Fibroblast of lung (primary cell): ENCODE measurements at places on chromosomes 7 and 10. TPM values are rescaled to one million over a fixed set of nuclear protein-coding genes. Genes with fewer than 3 reads are reported as not detected.

- H3K36me3 ChIP-seq = no peaks in the 10 kb centered on the region
- H3K27ac ChIP-seq = no peak overlapping the region
- no peaks in the 10 kb centered on the region for H3K4me1 ChIP-seq
- H3K4me3 ChIP-seq = no peak overlapping the region
- no peaks in the 10 kb centered on the region for H3K27me3 ChIP-seq
- DNase-seq = no peak
Observed at GRCh38 chr7:157895520-157896375, 558.9 kb downstream of the DNAJB6 start.

DNA sequence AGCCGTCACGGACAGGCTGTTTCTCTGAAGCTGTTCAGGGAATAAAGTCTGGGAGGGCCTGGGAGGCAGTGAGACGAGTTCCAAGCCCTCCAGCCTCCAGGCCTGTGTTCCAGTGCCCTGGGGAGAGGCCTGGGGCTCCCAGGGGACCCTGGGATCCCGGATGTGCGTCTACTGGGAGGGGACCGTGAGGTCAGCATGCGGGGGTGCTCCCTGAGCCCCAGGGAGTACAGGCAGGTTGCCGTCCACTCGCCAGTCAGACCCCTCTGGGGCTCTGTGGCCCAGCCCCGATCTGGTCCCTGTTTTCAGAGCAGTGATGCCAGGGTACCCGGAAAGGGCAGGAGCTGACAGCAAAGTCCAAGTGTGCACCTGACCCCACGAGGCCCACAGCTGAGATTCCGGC lies 80.9 kb upstream of the DNAAF5 start:
- no peaks in the 10 kb centered on the region for H3K36me3 ChIP-seq
- H3K27ac ChIP-seq = no peak overlapping the region
- no peak for DNase-seq
- H3K4me1 ChIP-seq = no peaks in the 10 kb centered on the region

GRCh38 chr7:148304456-148304855 lies 286.1 kb upstream of the C7orf33 start:
- no peak overlapping the region for H3K27ac ChIP-seq
- no peak overlapping the region for H3K4me3 ChIP-seq
- no peaks in the 10 kb centered on the region for H3K36me3 ChIP-seq
- H3K27me3 ChIP-seq = no peaks in the 10 kb centered on the region
- no peak for DNase-seq

DNA sequence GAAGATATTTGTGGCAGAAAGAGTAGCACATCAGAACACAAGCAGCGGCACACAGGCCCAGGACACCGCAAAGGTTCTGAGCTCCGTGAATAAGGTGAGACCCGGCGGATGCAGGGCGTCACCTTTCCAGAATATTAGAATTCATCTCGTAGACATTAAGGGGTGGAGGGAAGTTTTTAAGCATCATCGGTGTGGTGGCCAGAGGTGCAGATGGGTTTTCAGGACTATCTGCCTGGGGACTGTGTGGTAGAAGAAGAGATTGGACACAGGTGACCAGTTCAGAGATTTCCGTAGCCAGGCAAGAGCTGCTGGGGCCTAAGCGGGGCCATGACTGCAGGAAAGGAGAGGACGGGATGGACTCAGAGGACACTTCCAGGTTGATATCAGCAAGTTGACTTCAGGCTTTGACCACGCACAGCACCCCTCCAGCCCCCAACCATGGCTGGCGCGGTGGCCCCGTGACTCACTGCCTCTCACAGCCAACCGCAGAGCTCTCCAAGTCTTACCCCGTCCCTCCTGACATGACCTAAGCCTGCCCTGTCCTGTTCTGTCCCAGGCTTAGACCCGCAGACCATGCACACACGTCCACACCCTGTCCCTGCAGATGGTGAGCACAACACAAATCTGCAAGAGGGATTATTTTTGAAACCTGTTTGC lies 97.2 kb downstream of the OAT start:
- no peaks in the 10 kb centered on the region for H3K36me3 ChIP-seq
- no peak overlapping the region for H3K4me3 ChIP-seq
- no peak for DNase-seq
- no peaks in the 10 kb centered on the region for H3K27me3 ChIP-seq

DNA sequence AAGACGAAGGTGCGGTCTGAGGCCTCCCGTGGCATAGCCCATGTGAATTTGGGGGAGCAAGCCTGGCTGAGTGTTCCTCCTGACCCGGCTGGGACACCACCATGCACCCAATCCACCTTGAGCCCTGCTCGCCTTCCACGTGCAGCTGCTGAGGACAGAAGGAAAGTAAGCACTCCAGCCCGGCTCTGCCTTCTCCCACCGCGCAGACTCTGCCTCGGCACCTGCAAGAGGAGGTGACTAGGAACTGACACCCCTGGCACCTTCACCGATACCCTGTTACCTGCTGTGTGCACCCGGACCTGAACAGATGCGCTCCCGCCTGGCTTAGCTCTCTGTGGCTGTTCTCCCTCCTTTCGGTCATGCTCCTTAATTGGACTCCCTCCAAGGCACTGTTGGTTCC lies 57.0 kb upstream of the OPN4 start:
- H3K27me3 ChIP-seq = no peaks in the 10 kb centered on the region
- DNase-seq = no peak
- H3K27ac ChIP-seq = no peak overlapping the region
- no peak overlapping the region for H3K4me3 ChIP-seq

GRCh38 chr7:7673240-7673550 lies 32.6 kb downstream of the UMAD1 start:
- no peaks in the 10 kb centered on the region for H3K36me3 ChIP-seq
- no peaks in the 10 kb centered on the region for H3K4me1 ChIP-seq
- DNase-seq = no peak
- no peaks in the 10 kb centered on the region for H3K27me3 ChIP-seq
- no peak overlapping the region for H3K27ac ChIP-seq

- H3K27ac ChIP-seq = no peak overlapping the region
- H3K27me3 ChIP-seq = no peaks in the 10 kb centered on the region
- no peaks in the 10 kb centered on the region for H3K4me1 ChIP-seq
- H3K36me3 ChIP-seq = no peaks in the 10 kb centered on the region
- H3K4me3 ChIP-seq = no peak overlapping the region
- peak; percentile 86 for DNase-seq
Observed at GRCh38 chr10:7027913-7028808, 382.7 kb downstream of the SFMBT2 start.

GRCh38 chr10:133378251-133379096 lies 588 bp upstream of the PAOX start:
- H3K27ac ChIP-seq = no peak overlapping the region
- no peaks in the 10 kb centered on the region for H3K36me3 ChIP-seq
- H3K27me3 ChIP-seq = no peaks in the 10 kb centered on the region
- peaks cover 2% of the 10 kb centered on the region for H3K4me1 ChIP-seq
- peak; percentile 31 for DNase-seq

GRCh38 chr7:44845451-44845850 lies 2.4 kb downstream of the H2AZ2 start:
- peaks cover 2% of the 10 kb centered on the region for H3K4me1 ChIP-seq
- H3K4me3 ChIP-seq = peak overlapping the region; percentile 2
- H3K27me3 ChIP-seq = no peaks in the 10 kb centered on the region

- no peaks in the 10 kb centered on the region for H3K27me3 ChIP-seq
- no peak for DNase-seq
- H3K4me1 ChIP-seq = no peaks in the 10 kb centered on the region
- H3K4me3 ChIP-seq = no peak overlapping the region
- no peak overlapping the region for H3K27ac ChIP-seq
Observed at GRCh38 chr10:107126512-107127065, 37.9 kb downstream of the SORCS1 start.

Gene MGAM2
- polyA plus RNA-seq = not detected in 2 replicates

Gene LHFPL3
- not detected in 2 replicates for polyA plus RNA-seq

Gene SPDYE1
- not detected in 2 replicates for polyA plus RNA-seq

Gene IL6
- 20.2 and 32.1 TPM in 2 replicates for polyA plus RNA-seq

Gene GPR26
- polyA plus RNA-seq = not detected in 2 replicates

Gene TCTN3
- 50.1 and 50.6 TPM in 2 replicates for polyA plus RNA-seq
